ENCODE measurements at places on chromosomes 12 and 14.

GRCh38 chr12:74689071-74689655 lies 151.5 kb downstream of the ATXN7L3B start:
- peak; percentile 20 for DNase-seq

DNA sequence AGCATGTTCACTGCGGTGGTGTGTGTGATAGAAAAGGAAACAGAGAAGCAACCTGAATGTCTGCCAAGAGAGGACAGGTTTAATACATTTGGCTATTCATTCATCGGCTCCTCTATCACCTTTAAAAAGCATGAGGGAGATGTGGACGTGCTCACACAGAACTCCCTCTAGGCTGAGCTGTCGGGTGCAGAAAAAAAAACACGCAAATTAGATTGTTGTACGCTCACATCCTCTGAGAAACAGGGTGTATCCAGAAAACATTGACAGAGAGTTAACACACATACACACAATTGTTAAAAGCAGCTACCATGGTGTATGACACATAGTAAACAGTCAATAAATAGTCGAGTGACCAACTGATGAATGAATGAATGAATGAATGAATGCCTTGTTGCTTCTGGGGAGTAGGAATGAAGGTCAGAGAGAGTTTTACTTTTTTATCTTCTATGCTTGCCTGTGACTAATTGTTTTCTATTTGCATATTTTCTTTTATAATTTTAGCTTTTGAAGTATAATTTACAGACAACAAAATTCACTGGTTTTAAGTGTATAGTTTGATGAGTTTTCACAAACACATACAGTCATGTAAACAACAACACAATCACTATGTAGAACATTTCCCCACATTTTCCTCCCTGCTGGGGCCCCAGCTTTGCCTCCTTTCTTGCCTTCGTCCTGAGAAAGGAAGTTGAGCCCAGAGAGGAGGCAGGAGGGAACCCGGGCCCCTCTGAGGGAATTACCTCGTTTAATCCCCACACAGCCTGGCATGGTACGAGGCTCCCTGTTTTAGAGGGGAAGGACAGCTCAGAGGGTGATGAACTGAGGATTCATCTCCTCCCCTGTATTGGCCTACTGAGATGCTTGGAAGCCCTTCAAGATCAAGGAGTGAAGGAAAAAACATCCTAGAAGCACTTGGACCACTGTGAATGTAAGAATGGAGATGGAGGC lies 19.7 kb upstream of the FAM222A start:
- no peak for DNase-seq

- no peak for DNase-seq
Measured at GRCh38 chr14:79724934-79725717, 486.2 kb downstream of the DIO2 start.

GRCh38 chr12:16789204-16789790 lies 183.3 kb upstream of the LMO3 start:
- no peak for DNase-seq

DNA sequence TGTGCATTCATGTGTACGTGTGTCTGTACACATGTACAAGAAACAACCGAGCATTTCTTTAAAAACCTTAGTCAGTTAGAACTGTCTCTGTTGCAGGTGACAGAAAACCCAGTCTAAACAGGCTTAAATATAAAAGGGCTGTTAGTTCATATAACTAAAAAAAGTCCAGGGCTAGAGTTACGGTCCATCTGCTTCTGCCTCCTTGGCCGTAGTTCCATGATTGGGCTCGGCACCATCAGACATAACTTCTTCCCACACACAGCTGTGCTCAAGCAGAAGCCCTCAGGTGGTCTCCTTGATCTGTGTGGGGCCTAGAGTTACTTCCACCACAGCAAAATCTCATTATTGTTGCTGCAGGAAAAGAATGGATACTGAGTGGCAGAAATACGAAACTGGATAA lies 34.6 kb downstream of the CKB start:
- no peak for DNase-seq

DNA sequence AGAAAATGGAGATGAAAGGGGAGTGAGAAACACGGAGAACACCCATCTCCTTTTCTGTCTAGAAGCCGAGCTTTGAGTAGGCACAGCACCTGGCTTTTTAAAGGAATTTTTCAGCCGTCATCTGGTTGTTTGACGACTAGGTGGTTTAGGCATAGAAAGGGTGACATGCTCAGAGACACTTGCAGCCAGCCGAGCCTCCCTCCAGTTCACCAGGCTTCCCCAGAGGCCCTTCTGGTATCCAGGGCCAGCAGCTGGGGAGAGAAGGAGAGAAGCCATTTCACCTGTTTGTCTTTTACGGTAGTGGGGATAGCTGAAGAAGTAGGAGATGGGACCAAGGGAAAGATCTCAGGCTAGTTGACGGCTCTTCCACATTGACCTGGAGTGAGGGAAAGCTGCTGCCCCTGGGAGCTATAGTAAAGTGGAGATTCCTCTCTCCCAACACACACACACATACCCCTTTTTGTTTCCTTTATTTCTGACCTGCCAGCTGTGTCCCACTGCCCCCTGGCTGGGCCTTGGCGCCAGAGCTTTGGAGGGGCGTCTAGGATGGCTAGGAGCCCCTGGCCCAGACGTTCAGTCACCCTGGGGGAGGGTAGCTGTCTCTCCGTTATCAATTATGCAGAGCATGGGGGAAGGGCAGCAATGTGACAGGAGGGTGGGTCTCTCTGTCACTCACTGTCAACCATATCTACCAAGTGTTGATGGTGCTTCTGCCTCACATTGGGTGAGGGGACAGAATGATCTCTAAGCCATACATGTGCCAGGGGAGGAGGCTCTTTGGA lies 5.5 kb downstream of the MAP3K12 start:
- no peak for DNase-seq

DNA sequence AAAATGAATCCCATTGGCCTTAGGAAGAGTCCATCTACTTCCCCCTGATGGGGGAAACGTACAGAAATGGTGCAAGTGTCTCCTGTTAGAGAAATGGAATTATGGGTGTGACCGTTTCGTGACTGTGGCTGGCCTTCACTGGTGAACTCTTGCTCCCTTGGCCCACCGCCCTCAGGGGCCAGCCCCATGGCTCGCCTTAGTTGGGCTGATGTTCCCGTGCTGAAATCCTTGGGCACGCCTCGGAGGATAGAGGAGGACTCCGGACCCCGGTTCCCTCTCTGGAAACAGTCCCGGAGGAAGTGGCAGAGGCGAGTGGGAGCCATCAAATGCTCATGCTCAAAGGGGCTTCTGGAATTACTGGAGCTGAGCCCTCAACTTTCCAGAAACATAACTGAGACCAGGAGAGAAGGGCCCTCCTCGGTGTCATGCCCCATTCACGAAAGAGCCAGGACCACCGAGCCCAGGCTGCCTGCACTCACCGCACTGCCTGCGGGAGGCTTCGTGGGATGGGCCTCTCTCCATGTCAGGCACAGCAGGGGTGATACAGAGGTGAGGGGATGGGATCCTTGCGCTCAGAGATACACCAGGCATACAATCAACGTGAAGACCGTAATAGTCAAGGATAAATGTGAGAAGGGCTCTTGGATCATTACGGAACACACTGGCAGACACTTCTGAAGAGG lies 10.1 kb upstream of the CACNA2D4 start:
- DNase-seq: no peak

- peak; percentile 46 for DNase-seq
Measured at GRCh38 chr14:92729634-92730358, 18.6 kb downstream of the LGMN start.

DNA sequence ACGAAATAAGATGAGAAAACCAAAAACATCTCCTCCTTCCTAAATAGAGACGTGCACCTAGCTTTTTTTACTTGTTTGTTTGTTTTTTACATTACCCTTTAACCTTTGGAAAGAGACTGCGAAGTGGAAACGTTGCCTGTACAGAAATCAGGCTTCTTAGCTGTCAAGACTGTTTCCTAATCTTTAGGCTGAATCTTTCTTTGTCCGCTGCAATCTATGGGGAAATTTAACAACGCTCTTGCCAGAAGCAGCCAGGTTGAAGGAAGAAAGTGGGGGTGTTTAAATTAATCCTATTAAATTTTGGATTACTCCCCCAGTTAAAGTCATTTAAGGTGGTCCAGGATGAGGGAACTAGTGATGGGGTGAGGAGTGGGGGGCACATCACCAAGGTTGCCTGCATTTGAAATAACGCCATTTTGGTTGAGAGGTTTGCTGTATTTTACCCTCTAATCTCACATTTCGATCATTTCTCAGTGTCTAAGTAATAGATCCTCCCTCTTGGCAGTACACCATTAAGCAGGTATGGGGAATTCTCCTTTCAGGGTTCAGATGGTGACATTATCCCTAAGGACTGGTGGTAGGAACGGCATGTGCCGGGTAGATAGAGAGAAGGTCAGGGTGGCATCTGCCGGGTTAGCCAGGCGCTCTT lies 2.6 kb downstream of the FLRT2 start:
- DNase-seq: no peak

DNA sequence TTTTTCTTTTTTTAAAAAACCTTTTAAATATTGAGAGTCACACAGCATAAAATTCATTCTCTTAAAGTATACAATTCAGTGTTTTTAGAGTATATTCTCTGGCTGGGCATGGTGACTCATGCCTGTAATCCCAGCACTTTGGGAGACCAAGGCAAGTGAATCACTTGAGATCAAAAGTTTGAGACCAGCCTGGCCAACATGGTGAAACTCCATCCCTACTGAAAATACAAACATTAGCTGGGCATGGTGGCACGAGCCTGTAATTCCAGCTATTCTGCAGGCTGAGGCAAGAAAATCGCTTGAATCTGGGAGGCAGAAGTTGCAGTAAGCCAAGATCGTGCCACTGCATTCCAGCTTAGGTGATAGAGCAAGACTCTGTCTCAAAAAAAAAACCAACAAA lies 68.4 kb upstream of the BCAT1 start:
- no peak for DNase-seq

DNA sequence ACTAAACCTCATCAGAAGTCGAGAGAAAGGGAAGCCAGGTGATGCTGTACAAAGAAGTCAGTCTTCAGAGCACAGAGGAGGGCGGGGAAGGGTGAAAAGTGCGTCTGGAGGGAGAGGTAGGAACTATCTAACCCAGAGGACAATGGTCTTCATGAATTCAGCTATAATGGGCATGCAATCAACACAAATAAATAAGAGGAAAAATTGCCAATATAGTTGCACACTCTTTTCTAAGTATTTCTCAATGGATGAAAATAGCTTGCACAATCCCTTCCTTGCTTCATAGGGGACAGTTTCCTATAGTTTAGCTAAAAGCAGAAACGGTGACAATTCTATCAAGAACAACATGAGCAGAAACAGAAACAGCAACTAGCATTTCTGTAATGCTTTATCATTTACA lies 931.2 kb downstream of the AACS start:
- no peak for DNase-seq

DNA sequence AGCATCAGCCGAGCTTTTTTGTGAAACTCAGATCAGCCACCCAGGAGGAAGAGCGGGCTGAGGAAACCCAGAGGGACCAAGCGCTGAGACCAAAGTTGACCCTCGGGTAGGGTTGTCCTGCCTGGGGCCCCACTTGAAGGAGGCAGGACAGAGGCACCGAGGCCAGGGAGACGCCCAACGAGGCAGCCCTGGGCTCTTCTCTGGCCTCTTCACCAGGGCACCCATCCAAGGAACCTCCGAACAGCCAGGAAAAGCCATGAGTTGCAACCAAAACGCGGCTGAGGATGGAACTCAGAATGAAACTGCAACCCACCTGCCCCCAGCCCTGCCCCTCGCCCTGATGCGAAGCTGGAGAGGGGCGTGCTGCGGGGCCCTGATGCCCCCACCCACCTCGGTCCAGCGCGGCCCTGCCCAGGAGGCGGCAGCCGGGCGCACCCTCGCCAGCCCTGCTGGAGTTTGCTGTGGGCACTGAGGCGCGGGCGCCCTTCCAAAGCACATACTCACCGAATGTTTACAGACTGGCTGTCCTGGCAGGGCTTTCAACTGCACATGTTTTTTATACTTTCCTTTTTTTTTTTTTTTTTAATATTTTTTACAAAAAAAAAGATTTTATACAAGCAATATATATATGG lies 41.9 kb downstream of the JDP2 start:
- DNase-seq: no peak

DNA sequence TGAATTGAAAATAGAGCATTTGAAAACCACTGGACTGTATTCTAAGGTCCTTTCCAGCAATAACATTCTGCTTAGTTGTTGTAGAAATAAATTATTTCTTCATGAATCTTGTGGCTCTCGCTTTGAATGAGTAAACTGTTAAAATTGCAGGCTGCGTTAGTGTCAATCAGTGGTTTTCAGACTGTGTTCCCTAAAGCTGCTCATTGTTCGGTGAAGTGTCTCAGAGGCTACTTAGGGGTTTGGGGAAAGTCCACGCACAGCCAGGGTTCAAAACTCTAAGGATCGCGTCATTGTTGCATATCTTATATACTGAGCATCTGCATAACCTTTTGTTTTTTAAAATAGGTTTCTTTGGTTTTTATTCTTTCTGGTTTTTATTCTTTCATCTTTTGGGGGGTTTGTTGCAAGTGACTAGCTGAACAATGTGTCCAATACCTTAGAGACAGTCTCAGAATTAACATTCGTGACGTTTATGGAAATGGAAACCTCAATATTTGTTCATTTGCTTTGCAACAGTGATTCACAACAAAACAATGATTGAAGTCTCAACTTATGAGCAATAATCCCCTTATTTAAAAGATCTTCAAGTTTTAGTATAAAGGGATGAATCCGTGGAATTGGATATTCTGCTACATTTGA lies 108.1 kb downstream of the TTLL5 start:
- no peak for DNase-seq

GRCh38 chr12:98446060-98446459 lies 69.3 kb upstream of the TMPO start:
- no peak for DNase-seq

- no peak for DNase-seq
Measured at GRCh38 chr14:22973217-22974032, 8.9 kb downstream of the AJUBA start.

- DNase-seq: no peak
Measured at GRCh38 chr14:90500665-90501370, 104.0 kb downstream of the CALM1 start.

- no peak for DNase-seq
Measured at GRCh38 chr12:96302687-96303310, 97.4 kb downstream of the CDK17 start.

DNA sequence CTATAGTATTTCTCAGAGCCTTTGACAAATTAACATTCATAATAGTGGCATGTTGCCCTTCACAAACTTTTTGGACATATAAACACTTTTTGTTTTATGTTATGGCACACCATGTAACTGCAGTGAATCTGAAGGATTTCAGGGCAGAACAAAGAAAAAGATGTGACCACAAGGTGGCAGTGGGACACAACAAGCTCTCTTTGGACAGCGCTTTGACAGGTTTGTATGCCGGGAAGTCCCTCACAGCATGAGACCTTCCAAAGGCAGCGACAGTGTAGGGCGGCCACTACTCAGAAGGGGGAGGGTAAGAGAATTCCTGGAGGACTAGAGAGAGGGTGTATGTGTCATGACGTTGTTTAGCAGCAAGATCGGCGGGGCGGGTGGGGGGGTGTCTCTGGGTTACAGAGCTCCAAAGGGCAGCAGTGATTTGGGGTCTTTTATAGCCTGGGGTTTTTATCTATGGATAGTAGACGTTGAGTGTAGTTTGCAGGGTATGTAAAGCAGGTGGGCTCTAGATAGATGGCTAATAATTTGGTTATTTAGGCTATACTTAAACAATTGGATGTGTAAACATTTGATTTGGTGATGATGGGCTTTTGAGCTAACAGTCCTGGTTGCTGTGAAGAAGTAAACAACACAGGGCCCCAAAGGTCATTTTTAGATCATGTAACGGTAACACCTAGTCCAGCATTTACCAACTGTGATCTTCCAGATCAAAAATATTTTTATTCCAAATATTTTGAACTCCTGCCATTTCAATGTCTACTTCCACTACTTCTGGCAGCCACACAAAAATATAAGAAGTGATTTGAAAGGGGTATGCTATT lies 22.9 kb downstream of the ETFBKMT start:
- peak; percentile 81 for DNase-seq

- peak; percentile 66 for DNase-seq
Measured at GRCh38 chr12:26268841-26269561, 73.6 kb downstream of the SSPN start.
